ENCODE measurements at places on chromosomes 7 and 10.

GRCh38 chr10:6737080-6737641, 157.1 kb upstream of the PRKCQ start:
- no peak for DNase-seq

DNA sequence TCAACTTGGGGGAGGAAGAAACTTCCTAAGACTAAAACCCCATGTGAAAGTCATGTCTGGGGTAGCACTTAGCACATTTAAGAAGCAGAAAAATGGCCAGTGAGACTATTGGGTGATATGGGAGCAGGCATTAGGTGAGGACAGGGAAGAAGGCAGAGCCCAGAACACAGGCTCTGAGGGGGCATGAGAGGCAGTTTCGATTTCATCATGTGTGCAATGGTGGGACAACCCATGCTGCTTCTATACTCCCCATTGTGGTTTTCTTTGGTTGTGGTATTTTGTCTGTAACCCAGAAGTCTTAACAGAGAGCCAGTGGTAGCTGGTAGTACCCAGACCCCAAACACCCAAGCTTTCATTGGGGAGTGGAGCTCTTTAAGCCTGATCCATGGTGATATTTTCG, 752.0 kb downstream of the GRID1 start:
- no peak for DNase-seq

DNA sequence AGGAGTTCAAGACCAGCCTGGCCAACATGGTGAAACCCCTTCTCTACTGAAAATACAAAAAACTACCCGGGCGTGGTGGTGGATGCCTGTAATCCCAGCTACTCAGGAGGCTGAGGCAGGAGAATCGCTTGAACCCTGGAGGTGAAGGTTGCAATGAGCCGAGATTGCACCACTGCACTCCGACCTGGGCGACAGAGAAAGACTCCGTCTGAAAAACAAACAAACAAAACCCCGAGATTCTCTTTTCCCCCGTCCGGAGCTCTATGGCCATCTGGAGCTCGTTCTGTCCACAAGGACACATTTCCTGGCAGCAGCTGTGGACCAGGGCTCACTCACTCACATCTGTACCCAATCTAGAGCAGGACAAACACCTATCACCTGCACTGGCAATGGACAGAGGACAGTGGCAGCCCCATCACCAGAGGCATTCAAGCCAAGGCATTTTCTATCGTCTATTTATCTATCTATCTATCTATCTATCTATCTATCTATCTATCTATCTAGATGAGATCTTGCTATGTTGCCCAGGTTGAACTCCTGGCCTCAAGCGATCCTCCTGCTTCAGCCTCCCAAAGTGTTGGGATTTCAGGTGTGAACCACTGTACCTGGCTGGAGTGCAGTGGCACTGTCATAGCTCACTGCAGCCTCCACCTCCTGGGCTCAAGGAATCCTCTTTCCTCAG, 167.1 kb upstream of the TNRC18 start:
- DNase-seq: no peak

GRCh38 chr7:97005183-97006054, at the start of gene DLX6:
Gene DLX6, plus strand, starts transcription at chr7:97005553. Its CDS starts 425 bp downstream, at chr7:97005978.
- DNase-seq: no peak

- no peak for DNase-seq
These were observed 181.0 kb upstream of the AGK start for GRCh38 chr7:141370178-141370577.

DNA sequence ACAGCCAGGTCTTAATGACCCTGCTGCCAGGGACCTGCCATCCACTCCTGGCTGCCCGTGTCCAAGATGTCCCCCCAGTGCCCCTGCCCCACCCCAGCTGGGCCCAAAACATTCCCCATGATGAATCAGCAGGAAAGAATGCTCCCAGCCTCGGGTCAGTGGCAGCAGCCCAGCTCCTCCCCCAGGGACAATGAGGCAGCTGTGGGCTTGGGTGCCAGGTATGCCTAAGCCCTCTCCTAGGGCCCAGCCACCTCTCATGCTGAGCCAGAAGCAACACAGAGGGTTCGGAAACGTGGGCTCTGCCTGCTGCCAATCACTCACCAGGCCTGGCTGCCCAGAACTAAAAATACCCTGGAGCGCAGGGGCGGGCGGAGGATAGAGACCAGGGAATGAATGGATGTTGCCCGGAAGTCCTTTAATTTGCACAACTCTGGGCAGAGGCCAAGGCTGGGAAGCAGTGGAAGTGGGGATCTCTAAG, 1.5 kb upstream of the LOXL4 start:
- peak; percentile 89 for DNase-seq

DNA sequence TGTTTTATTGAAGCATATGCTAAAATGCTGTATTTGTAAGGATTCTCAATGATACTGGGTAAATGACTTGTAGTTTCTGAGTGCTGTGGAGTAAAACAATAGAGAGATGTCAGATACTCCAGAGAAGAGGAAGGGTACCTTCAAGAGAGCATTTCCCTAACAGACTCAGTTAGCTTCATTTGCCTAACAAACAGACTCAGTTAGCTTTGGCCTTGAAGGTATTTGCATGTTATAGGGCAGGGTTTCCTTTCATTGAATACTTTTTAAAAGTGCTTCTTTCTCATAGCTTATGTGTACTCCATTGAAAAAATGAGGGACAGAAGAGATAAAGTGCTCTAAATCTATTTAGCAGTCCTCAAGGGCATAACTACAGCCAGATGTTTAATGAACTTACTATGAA, 101.8 kb downstream of the CHN2 start:
- no peak for DNase-seq

DNA sequence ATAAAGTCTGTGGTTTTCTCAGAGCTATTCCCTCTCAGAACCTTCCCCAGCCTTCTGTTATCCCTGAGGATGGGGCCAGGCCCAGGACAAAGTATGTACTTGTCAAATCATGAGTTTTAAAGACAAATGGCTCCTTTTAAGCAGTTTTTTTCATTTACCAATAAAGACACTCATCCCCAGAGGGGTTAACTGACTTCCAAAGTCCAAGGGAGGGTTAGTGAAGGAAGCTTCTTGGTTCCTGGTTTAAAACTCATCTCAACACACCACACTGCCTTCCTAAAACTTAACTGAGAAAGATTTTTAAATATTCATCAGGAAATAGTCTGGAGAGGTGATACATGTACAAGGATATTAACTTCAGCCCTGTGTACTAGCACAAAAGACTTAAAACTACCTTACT, 15.9 kb downstream of the NMT2 start:
- DNase-seq: no peak

GRCh38 chr7:135300913-135301765, 67.5 kb downstream of the STRA8 start:
- DNase-seq: no peak

DNA sequence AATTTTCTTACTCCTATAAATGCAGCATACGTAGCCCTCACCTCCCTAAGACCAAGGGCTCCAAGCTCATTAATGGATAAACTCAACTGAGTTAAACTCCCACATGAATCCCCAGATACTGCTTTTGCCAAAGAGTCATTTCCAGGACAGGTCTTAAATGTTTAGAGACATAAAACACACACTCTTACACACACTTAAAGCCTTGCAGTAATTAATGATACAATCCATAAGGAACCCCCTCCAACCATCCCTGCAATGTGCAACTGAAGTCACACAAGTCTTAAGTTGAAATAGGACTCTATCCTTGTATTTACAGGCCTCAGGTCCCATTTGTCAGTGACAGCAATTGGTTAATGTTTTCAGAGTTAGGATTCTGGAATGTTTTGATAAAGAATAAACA, 194.1 kb downstream of the FANK1 start:
- no peak for DNase-seq

DNA sequence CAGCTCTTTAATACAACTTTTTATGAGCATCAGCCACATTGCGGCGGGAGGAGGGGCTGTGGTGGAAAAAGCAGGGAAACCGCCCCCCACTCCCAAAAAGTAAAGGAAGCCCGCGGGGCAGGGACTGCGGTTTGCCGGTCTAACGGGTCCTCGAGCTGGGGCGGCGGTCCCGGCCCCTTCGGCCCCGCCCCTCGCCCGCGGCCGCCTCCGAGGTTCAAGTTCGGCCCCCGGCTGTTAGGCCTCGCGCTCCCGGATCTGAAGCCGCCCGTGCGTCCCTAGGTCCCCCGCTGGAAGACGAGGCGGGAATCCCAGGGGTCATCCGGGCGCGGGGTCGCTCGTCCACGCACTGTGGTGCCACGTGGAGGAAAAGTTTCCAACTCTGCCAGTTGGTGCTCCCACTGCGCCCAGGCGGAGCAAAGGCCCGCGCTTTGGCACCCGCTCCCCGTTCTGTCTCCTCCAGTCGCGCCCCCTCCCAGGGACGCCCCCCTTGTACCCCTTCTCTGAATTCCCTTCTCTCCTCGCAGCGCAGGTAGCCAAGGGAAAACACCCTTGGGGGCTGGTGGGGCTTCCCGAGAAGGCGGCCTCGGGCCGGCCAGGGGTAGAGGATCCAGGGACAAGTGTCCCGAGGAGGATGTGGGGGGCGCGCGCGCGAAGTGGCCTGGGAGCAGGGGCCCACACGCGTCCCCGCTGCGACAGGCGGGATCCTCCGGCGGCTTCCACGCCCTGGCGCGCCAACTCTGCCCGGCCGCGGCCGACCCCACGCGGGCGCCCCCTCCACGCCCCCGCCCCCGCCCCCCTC, 798 bp upstream of the AUTS2 start:
- peak; percentile 65 for DNase-seq

- no peak for DNase-seq
These were observed 230.5 kb downstream of the TCF7L2 start for GRCh38 chr10:113180401-113181154.

- no peak for DNase-seq
These were observed 270.3 kb downstream of the KLF6 start for GRCh38 chr10:3514691-3515090.

DNA sequence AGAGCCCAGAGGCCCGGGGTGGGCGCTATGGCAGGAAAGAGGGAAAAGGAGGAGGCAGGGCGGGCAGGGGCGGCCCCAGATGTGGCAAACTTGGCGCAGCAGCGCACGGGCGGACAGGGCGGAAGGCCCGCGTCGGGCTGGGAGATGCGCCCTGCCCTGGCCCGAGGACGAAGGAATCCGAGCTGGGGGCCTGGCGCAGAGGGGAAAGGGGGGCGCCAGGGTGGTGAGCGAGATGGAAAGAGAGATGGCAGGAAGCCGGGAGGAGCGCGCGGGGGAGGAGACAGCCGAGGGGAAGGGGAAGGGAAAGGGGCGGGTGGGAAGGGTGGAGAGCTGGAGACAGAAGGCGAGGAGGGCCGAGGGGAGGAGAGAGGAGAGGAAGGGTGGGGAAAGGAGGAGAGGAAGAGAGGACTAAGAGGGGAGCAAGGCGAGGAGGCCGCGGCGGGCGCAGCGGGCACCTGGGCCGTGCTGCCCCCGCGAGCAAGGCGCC, at the start of gene MARVELD1:
Gene MARVELD1 (plus strand): TSS at position 392 of the 487 bp plus-strand sequence. CDS start 147 bp downstream, outside the sequence.
- DNase-seq: peak; percentile 88

DNA sequence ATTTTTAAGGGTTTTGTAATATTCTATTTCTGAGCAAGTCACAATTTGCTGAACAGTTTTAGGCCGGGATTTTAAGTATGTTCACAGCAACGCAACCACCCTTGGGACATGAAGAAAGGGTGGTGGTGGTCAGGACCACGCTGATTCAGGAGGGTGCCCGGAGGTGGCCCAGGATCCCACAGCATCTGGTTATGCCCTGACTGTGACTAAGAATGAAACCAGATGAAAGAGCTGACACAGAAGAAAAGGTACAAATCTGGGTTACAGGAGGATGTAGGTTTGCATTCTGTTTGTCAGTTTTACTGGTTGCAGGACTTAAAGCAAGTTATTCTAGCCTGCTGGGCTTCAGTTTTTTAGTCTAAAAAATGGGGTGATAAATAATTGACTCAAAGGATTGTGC, 279.7 kb downstream of the CCSER2 start:
- DNase-seq: no peak

- no peak for DNase-seq
These were observed 8.8 kb upstream of the DUSP5 start for GRCh38 chr10:110488940-110489339.

DNA sequence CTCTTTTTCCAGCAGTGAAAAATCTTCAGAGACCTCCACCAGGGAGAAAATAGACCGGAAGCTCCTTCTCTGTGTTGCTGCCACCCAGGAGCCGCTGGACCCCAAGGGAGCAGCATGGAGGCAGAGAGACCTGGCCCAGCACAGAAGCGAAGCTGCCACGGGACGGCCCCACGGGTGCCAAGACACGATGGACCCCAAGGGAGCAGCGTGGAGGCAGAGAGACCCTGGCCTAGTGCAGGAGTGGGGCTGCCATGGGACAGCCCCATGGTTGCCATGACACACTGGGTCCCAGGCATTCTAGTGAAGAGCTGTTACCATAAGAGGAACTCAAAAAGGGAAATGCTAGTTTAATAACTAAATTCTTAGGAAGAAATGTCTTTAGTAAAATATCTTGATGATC, 186.3 kb downstream of the PTPRN2 start:
- DNase-seq: no peak

DNA sequence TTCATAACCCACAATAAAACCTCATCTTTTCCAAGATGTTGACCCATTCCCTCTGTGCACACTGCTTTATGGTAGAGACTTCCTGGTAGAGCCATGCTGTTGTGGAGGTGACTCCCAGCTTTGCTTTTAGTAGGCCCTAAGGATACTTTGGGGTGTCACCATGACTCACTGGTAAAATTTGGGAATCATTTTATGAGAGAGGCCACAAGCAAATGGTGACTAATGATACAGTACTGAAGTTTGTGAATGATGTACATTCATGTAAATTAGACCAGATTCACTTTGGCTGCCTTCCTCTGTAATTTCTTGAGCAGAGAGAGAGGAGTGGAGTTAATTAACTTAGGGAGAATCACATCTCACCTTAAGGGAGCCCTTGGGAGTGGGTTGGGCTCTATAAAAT, 686.5 kb downstream of the LRMDA start:
- no peak for DNase-seq

DNA sequence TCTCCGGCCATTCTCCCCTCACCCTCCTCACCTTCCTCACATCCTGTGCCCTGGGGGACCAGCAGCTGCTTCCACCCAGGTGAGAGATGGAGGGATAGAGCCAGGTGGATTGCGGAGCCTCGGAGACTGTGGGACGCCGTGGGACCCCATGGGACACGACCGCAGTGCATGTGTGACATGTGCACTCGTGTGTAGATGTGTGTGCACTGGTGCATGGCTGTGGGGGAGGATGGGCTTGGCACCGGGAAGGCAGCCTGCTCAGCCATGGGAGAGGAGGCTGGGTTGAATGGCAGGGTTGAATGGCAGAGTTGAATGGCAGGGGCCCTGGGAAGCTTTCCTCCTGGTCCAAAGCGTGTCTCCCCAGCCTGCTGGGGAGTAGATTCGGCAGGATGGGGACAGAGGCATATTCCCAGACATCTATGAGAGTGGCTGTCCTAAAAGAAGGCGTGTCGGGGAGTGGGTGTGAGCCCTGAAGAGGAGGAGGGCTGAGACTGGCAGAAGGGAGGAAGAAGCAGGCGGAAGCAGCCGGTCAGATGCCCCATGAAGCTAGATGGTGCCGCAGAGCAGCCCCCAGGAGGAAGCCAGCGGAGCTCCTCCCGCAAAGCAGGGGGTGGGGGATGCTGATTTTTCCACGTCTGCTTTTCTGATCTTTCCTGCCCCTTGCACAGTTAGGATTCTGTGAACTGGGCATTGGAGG, 815 bp downstream of the GIMAP8 start:
- peak; percentile 83 for DNase-seq
